ENCODE measurements at places on chromosomes 13 and 19.

DNA sequence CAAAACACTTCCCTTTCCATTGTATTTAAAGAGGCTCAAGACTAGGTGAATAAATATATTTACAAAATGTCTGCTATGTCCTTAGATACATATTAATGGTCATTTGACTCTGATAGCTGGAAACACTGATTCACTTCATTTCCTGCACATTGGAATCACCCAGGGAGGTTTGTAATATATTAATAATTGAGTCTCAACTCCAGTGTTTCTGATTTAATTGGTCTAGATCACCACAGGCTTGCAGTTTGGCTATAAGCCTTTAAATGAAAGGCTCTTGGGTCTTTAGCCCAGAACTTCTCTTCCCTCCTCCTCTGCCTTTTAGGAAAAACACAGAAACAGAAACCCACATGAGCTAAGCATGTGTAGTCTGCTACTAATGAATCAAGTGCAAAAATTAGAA, 378.0 kb downstream of the TBC1D4 start:
- DNase-seq: no peak

- DNase-seq: peak; percentile 27
These were observed 36.3 kb upstream of the ZNF724 start for GRCh38 chr19:23286477-23286876.

- DNase-seq: no peak
These were observed 48.7 kb downstream of the RFX2 start for GRCh38 chr19:6061376-6062130.

DNA sequence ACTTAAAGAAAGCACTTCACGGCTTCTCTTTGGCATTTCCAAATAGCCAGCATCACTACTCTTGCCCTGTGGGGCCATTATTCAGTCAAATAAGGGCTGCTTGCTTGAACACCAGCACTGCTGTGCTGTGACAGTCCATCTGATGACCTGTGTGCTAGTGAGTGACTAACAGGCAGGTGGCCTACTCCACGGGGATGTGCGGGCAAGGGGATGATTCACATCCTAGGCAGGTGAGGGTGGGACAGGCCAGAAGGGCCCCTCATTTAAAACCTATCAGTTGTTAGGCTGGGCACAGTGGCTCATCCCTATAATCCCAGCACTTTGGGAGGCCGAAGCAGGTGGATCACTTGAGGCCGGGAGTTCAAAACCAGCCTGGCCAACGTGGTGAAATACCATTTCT, 8.2 kb downstream of the CCNE1 start:
- DNase-seq: no peak

DNA sequence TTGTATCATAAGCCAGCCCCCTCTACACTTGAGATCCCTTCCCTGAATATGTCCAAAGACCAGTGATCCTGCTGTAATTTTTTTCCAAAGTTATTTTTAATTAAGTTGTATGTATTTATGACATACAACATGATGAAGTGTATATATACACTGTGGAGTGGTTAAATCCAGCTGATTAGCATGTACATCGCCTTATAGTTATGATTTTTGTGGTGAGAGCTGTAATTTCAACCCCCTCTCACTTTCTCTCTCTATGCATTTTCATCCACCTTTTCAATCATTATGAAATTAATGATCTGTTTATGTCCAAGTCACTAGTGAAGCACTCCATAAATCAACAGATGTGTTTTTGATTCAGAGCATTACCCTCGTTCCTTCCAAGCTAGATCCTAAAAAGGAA, 85.3 kb downstream of the KCTD12 start:
- DNase-seq: no peak

GRCh38 chr13:72567566-72567965, 159.9 kb downstream of the MZT1 start:
- no peak for DNase-seq

GRCh38 chr13:111503905-111504695, 183.7 kb downstream of the TEX29 start:
- DNase-seq: no peak

DNA sequence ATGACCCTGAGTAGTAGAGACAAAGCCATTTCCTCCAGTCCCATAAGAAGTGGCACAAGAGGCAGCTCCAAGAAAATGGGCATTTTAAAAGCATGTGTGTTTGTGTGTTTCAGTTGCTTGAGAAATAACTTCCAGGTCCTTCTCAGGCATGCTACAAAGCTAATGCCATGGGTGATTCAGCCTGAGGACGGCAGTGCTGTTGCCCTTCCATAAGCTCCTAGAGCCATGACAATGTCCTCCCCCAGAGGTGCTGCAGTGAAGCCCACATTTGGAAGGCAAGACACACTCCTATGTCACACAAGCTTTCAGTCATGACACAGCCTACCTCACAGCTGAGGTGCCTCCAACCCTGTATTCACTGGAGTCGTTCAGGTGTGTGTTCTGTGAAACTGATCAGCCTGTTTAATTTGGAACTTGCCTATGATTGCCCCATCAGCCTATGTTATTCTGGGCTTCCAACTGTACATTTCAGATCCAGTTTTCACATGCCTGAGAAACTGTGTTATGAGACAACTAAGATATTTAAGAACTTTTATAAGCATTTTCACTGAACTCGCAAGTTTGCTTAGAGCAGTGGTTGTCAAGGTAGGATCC, 213.6 kb downstream of the FOXO1 start:
- DNase-seq: no peak

GRCh38 chr13:43388282-43389034, 365.1 kb downstream of the DNAJC15 start:
- no peak for DNase-seq

DNA sequence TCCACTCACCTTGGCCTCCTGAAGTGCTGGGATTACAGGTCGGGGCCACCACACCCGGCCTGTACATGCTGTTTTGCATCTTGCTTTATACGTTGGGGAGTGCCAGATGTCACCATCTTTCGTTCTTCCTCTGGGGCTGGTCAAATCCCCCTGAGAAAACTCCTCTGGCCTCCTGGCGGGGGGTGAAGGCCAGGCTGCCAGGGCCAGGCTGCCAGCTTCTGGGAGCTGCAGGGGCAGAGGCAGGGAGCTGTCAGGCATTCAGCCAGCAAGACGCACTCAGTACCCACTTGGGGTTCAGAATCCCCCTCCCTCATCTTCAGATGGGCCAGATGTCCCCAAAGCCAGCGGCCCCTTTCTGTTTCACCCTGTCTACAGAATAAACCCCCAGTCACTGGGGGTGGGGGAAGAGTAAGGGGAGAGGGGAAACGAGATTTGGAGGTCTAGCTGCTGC, 16.1 kb downstream of the ZSWIM9 start:
- no peak for DNase-seq

Measured in SK-N-DZ (cell line).